Activated B cell treated with CpG ODN at 0.5 μM for 24 hours (primary cell): ENCODE measurements at places on chromosomes 7 and 10. TPM values are rescaled to one million over a fixed set of nuclear protein-coding genes. Genes with fewer than 3 reads are reported as not detected.

Gene GDI2
- total RNA-seq, result 289 and 301 TPM in 2 replicates

Gene ZPBP
- not detected in 2 replicates for total RNA-seq

- no peak for DNase-seq
Measured at GRCh38 chr10:91416339-91416855, 6.3 kb downstream of the HECTD2 start.

Gene PON1
- not detected in 2 replicates for total RNA-seq

Gene PIP
- total RNA-seq, result not detected in 2 replicates

GRCh38 chr10:128875956-128876736 is 590.9 kb upstream of the MGMT start:
- no peak for DNase-seq

Gene TRPV5
- total RNA-seq, result 0.11 and 0.17 TPM in 2 replicates

Gene TTYH3
- 20.7 and 25.4 TPM in 2 replicates for total RNA-seq

Gene LRRTM3
- not detected in 2 replicates for total RNA-seq

DNA sequence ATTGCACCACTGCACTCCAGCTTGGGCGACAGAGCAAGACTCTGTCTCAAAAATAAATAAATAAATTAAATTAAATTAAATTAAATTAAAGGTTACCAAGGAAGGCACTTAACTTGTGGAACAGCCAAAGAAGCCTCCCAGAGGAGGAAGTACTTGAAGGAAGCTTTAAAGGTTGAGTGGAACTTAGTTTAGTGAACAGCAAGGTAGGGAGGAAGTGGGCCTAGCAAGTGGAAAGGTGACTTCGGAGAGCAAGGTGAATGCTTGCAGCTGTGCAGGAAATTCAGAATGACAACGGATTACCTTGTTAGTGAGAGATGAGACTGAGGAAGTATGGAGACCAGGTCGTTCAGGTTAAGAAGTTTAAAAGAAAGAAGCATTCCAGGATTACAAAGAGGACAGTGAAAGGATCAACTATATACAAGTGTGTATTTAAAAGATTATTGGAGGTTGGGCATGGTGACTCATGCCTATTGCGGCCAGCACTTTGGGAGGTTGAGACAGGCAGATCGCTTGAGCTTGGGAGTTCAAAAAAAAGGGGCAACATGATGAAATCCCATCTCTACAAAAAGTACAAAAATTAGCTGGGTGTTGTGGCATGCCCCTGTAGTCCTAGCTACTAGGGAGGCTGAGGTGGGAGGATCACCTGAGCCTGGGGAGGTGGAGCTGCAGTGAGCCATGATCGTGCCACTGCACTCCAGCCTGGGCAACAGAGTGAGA is 12.8 kb upstream of the RPEL1 start:
- DNase-seq, result no peak

DNA sequence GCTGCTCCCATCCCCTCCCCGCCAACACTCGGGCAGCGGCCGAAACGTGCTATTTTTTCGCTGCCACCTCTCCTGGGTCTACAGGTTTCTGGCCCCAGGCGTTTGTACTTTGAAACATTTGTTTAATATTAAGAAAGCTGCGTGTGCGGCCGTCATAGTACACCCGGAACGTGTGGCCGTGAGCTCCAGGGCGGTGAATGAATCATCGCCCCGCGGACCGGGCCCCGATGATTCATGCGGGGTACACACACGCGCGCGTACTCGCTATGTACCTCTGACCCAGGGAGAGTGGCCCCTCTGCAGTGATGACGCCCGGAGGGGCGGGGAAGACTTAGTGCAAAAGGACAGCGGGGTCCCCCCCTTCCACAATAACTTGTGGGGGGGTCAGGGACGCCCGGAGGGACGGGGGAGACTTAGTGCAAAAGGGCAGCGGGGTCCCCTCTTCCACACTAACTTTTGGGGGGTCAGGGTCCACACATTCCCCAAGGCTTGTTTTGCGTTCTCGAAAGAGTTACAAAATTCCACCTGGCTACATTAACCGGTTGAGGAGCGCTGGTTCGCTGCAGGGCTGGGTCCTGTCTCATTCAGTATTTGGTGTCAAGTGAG is 56.5 kb upstream of the PCGF5 start:
- peak; percentile 62 for DNase-seq

GRCh38 chr7:93736668-93737369 is 153.7 kb downstream of the TFPI2 start:
- no peak for DNase-seq

Gene ZNRF2
- total RNA-seq, result 18.7 and 21.4 TPM in 2 replicates

- DNase-seq, result no peak
Measured at GRCh38 chr7:51901489-51901840, 584.9 kb upstream of the COBL start.

Gene HABP2
- not detected in 2 replicates for total RNA-seq

- no peak for DNase-seq
Measured at GRCh38 chr10:128419466-128420019, 293.3 kb upstream of the MKI67 start.

DNA sequence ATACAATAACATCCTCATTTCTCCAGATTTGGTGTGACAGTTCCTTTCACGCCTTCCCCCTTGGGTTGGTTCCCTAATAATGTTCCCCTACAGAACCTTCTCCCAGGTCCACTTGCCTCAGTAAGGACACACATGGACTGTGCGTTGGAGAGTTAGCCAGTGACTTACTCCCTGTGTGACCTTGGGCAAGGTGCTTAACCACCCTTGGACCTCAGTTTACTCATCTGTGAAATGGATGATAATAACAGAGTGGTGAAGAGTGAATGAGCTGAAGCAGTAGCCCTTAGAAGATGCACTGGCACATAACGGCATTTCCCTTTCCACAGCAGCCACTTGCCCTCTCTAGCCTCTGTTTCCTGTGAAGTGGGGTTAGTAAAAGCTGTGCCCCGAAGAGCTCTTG is 175.8 kb downstream of the PKD1L1 start:
- DNase-seq, result no peak

- no peak for DNase-seq
Measured at GRCh38 chr10:27948186-27948585, 50.7 kb downstream of the ODAD2 start.

- DNase-seq, result no peak
Measured at GRCh38 chr7:69696054-69696591, 97.8 kb downstream of the AUTS2 start.

- DNase-seq, result no peak
Measured at GRCh38 chr10:28327491-28327880, 24.6 kb upstream of the MPP7 start.

Gene FAM185A
- total RNA-seq, result 5.8 and 6.7 TPM in 2 replicates

Gene ANKRD61
- not detected in 2 replicates for total RNA-seq

Gene KAZALD1
- 0.58 TPM in 1 of 2 replicates, not detected in the other for total RNA-seq

GRCh38 chr7:3549601-3550000 is 248.5 kb downstream of the SDK1 start:
- no peak for DNase-seq

DNA sequence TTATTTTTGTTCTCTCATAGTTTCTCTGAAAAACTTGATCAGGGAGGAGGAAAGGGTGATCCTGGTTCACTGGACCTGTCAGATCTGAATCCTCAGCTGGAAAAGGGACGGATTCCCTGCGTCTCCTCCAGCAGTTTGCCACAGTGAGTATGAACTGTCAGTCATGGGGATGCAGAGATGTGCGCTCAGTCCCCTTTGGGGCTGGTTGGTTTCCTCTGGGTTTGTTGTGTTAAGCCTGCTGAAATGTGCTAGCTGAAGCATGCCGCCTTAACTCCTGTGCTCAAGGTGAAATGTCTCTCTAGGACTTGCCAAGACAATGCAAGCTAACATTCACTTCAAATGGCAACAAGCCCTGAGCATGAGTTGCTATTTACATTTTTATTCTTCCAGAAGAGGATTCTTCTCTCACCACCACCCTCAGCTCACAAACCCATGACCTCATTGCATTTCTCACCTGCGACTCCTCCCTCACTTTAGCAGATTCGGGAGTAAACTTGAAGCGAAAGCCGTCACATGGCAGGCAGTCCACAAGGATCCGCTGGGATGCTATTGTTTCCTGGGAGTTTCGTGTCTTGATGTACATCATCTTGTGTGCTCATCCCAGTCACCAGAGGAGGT is 192.9 kb upstream of the FZD8 start:
- DNase-seq, result no peak

DNA sequence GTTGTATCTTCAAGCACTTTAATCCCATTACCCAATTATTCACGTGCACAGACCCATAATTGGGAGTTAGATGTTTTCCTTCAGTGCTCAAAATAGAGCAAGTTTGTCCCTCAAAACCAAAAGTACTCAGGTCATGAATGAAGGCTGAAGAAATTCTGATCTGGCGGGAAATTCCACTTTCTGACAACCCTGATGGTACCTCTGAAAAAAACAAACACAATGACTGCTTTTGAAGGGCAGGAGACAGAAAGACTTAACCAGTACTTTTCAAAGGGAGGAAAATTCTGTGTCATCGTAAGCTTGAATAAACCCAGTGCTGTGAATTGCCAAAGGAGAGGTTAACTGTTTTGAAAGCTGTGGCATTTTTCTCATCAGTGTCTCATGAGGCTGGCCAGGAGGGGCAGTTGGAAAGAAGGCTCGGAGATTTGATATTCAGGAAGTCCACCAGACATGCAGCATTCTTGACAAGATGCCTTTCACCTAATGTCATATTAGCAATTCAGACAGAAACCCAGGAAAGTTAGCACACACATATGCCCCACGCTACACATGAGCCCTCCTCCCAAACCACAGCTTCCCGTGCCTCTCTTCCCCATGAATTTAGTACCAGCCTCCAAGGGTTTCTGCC is 347.0 kb downstream of the KCNMA1 start:
- no peak for DNase-seq

DNA sequence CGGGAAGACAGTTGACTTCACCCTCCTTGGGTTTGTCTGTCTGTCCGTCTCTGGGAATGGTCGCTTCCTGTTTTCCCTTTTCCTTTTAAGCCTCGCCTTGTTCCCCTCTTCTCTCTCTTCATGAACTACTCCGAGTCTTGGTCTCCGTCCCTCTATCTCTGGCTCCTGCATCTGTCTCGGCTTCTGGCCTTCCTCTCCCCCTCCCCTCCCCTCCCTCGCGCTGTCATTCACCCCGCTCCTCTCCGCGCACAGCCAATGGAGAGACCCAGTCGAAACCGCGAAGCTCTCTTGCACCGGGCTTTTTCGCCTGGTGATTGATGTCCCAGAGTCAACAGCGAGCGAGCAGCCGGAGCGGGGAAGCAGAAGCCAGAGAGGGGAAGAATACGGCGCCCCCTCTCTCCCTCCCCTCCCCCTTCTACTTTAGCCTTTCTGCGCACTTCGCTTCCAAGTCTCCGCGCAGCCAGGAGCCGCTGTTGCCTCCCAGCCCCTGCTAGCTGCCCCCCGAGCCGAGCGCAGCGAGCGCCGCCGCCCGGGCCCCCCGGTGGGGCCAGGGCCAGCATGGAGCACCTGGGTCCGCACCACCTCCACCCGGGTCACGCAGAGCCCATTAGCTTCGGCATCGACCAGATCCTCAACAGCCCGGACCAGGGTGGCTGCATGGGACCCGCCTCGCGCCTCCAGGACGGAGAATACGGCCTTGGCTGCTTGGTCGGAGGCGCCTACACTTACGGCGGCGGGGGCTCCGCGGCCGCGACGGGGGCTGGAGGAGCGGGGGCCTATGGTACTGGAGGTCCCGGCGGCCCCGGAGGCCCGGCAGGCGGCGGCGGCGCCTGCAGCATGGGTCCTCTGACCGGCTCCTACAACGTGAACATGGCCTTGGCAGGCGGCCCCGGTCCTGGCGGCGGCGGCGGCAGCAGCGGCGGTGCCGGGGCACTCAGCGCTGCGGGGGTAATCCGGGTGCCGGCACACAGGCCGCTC is at the start of gene TLX1:
TSS of gene TLX1 (plus strand) at position 317 of the 978 bp plus-strand sequence. CDS start at position 559, 242 bp downstream.
- peak; percentile 23 for DNase-seq

GRCh38 chr10:130192276-130192848 is 56.2 kb downstream of the GLRX3 start:
- DNase-seq, result no peak

- DNase-seq, result no peak
Measured at GRCh38 chr7:16637379-16637778, 8.2 kb downstream of the ANKMY2 start.

DNA sequence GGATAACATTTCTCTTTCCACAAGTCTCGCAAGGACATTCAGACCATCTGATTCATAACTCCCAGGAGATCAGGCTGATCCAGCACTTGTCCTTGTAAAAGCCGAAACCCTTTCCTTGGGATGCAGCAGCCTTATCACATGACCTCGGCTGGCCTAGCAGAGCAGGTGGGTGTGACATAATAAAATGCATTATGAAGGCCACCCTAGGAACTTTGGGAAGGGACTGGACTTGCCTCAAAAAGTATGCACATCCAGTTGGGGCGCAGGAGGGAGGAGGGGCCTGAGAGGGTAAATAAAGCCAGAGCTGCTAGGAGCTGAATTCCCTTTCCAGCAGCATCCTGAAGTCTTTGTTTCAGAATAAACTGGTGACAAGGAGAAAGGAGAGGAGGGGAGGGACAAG is 260.8 kb downstream of the SNX13 start:
- DNase-seq, result no peak

GRCh38 chr7:55129541-55130394 is 111.0 kb downstream of the EGFR start:
- no peak for DNase-seq

- no peak for DNase-seq
Measured at GRCh38 chr7:78702770-78703169, 750.7 kb downstream of the MAGI2 start.
